Bone marrow (tissue), 2 donors: ENCODE measurements at places on chromosomes 4 and X.

GRCh38 chr4:184899261-184900134, 73.7 kb upstream of the ACSL1 start:
- DNase-seq, result no peak

GRCh38 chr4:63814171-63814964, 594.9 kb downstream of the TECRL start:
- no peak for DNase-seq

- no peak for DNase-seq
These were observed 796.5 kb upstream of the SLIT2 start for GRCh38 chr4:19455196-19455595.

GRCh38 chr4:36067116-36067515, 177.2 kb downstream of the ARAP2 start:
- no peak for DNase-seq

- no peak for DNase-seq
These were observed 105.9 kb downstream of the COL4A6 start for GRCh38 chrX:108332281-108332680.

GRCh38 chr4:141826260-141826659, 189.9 kb downstream of the IL15 start:
- DNase-seq, result no peak
